Activated CD4-positive, alpha-beta T cell treated with anti-CD3 and anti-CD28 coated beads for 36 hours (primary cell): ENCODE measurements at places on chromosomes 7 and 10.

DNA sequence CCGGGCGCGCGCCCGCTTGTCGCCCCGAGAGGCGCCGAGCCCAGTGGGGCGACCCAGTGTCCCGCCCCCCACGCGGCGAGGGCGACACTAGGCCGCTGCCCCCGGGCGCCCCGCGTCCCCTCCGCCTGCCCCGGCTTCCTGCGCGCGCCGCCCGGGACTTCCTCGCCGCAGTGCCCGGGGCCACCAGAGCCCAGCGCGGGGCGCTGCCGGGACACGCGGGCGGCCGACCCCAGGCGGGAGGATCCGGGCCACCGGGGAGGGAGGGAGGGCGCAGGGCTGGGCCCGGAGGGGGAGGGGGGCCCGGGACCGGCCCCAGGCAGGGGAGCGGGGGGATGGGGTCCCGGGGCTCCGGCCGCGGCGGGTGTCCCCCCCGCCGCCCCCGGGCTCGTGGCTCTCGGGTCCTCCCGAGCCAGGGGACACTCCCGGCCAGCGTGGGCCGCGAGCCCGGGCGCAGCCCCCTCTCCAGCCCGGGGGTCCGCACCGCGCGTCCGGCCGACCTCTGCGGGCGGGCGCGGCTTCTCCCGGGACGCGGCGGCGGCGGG, 435 bp upstream of the PWWP2B start:
- peak; percentile 78 for DNase-seq

DNA sequence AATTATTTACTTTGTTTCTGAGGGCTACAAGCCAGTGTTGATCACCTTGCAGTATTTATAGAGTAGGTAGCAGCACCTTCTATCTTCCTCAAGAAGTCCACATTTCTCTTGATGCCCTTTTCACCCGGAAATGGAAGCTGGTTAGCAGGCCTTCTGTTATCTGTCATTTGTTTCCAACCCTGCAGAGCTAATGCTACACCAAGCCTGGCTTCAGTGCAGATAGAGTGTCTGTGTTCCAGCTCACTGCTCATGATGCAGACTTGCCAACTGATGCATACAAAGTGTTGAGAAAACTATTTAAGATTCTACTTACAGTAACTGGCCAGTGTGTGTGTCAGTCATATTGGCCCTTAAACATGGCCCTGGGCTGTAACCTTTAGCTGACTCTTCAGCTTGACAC, 301.0 kb downstream of the LHFPL3 start:
- DNase-seq: no peak

GRCh38 chr7:64774204-64774842, 19.9 kb upstream of the ZNF138 start:
- no peak for DNase-seq

GRCh38 chr7:143299346-143299745, 11.2 kb downstream of the CASP2 start:
- DNase-seq: no peak

GRCh38 chr10:7872041-7872442, 53.7 kb downstream of the TAF3 start:
- no peak for DNase-seq

DNA sequence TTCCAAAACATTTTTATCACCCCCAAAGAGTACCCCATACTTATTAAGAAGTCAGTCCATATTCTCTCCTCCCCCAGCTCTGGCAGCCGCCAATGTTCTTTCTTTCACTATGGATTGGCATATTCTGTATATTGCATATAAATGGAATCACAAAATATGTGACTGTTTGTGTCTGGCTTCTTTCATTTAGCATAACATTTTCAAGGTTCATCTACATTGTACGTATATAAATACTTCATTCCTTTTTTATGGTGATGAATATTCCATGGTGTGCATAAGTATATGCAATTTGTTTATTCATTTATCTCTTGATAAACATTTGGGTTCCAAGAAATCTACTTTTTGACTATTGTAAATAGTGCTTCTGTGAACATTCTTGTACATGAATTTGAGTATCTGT, 653.1 kb downstream of the XPNPEP1 start:
- DNase-seq: no peak

DNA sequence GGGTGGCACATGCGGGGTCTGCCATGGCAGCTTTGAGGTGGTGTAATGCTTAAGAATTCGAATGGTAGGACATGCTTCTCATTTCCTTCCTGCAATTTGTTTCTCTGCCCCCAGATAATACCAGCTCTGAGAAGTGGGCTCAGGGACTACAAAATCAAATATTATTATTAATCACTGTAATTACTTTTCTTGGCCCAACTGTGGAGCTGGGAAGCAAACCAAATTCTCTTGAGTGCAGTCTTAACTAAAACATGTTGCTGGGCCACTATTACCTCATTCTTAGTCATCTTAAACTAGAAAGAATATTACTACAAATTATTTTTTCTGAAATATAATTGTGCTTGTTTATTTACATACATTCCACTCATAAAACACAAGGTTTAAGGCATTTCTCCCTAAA, 566.7 kb upstream of the NRP1 start:
- no peak for DNase-seq

GRCh38 chr7:96380111-96380512, 58.2 kb upstream of the SLC25A13 start:
- DNase-seq: no peak

DNA sequence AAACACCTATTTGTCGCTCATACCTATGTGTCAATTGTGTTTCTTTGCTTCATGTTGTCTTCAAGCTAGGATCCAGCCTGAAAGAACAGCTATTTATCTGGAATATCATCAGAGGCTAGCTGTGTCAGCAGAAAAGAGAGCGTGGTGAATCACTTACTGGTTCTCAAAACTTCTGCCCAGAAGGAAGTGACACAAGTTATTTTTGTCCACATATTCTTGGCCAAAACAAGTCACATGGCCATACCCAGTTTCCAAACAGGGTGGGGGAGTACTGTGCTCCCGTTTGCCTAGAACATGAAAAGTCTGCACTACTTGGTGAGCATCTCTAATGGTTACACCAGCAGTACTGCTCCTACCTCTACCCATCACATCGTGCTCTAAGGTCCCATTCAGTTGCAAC, 160.9 kb upstream of the CSTF2T start:
- DNase-seq: no peak

DNA sequence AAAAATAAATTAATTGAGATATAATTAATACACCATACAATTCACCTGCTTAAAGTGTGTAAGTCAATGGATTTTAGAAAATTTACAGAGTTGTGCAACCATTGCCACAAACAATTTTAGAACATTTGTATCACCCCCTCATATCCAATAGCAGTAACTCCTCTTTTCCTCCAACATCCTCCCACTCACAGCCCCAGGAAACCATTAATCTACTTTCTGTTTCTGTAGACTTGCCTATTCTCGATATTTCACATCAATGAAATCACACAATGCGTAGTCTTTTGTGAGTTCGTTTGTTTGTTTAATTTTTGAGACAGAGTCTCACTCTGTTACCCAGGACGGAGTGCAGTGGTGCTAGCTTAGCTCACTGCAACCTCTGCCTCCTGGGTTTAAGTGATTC, 13.7 kb upstream of the HERC4 start:
- peak; percentile 33 for DNase-seq

DNA sequence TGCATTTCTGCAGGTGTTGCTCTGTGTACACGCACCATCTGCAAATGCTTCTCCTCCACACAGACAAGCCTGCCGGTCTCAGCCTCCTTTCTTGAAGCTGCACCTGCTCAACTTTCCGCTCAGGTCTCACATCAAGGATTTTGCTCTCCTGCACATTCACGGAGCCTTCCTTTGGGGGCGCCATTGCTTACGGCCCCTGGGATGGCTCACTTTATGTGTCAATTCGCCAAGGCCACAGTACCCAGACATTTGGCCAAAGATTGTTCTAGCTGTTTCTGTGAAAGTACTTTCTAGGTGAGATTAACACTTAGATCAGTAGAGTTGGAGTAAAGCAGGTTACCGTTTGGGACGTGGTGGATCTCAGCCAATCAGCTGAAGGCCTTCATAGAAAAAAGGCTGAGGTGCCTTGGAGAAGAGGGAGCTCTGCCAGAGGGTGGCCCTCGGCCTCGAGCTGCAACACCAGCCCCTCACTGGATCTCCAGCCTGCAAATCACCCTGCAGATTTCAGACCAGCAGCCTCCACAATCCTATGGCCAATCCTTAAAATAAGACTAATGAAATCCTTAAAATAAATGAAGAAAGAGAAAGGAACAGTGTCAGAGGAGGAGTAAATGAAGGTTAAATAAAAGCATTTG, 39.9 kb upstream of the PPP2R2D start:
- DNase-seq: no peak

DNA sequence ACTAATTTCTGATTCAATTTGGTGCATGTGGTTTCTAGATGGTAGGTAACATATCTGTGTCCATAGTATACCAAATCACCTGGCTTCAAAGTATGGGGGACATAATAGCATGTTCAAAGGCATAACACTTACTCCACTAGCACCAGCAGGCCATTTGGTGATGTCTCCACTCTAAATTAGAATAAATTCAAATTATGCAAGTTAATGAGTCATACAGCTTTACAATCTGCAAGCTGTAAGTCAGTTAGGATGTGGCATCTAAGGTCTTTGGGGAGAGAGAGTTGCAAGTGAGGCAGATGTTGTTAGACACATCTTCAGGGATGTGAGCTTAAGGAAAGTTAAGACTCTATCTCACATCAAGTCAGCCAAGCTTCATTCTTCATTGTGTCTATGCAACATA, 506.4 kb upstream of the GRM3 start:
- DNase-seq: no peak

- no peak for DNase-seq
Measured at GRCh38 chr10:43136995-43137716, 1.1 kb upstream of the CSGALNACT2 start.

DNA sequence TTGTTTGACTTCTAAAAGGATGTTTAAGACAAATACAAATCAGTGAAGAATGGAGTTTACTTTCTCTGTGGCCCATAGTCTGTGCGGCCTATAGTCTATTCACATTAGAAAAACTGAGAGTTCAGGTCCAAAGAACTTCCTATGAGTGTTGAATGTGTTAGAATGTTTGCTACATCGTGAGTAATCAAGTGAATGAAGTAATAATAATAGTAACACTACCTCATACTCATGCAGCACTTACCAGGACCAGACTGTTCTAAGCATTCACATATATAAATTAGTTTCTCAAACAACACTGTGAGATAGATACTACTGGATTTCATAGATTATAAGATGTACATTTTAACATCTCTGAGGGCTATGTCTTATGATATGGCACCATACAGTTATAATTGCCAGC, 70.4 kb downstream of the RALA start:
- no peak for DNase-seq
